ENCODE measurements at places on chromosomes 5 and 9.

DNA sequence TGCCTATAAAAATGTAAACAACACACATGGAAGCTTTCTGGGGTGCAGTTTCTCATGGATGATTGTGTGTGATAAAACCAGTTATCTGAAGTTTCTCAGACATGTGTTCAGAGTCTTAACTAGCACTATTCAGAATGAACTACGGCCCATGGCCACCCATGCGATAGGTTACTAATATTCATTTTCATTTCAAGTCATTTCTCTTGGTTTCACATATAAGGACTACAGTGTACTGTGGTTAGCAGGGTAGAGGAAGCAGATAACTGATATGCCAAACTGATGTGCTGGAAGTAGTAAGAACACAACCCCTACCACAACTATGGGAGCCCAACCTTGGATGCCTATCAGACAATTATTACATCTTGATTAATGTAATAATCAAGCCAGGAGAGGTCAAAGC is 372.1 kb downstream of the DTWD2 start:
- no peak for DNase-seq

- DNase-seq = no peak
Measured at GRCh38 chr5:123585871-123586270, 73.9 kb downstream of the CSNK1G3 start.

- no peak for DNase-seq
Measured at GRCh38 chr5:43033841-43034590, 6.1 kb downstream of the ANXA2R start.

- DNase-seq = no peak
Measured at GRCh38 chr5:177958696-177959095, 37.3 kb downstream of the PROP1 start.
